ENCODE measurements at places on chromosomes 11 and 22.

DNA sequence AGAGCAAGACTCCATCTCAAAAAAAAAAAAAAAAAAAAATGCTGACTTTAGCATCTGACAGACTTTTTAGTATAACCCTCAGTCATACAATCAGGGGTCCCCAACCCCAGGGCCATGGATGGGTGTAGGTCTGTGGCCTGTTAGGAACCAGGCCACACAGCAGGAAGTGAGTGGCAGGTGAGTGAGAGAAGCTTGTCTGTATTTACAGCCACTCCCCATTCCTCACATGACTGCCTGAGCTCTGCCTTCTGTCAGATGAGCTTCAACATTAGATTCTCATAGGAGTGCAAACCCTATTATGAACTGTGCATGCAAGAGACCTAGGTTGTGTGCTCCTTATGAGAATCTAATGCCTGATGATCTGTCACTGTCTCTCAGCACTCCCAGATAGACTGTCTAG is 3.3 kb downstream of the FAM227A start:
- no peak for DNase-seq

DNA sequence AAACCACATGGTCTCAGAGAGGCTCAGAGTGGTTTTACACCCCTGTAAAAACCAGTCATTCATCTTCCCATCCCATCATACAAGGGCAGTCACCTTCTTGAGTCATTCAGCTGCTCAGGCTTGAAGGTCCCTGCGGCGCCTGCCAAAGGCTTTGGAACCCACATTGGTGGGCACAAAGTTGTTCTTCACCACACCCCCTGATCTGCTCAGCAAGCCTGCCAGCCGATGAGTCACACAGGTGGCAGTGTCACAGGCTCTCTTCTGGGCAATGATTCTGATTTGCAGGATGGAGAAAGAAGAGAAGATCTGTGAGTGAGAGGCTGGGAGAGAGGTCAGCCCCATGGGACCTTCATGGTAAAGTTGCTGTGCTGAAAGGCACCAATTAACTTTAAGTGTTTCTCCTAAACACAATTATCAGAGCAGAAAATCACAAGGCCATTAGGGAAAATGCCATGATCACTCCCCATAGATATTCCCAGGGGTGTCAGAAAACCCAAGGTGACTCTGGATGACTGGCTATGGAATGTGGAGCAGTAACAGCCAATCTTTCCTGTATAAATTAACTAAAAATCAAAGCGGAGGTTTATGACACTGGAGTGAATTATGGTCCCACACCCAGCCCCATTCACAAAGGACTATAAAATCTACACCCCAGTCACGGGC is 4.4 kb downstream of the CALCA start:
- no peak for DNase-seq

GRCh38 chr11:69670158-69670845 is 4.9 kb downstream of the LTO1 start:
- DNase-seq = peak; percentile 6

GRCh38 chr11:45925550-45925949 is 3.1 kb downstream of the LARGE2 start:
- DNase-seq = no peak

- no peak for DNase-seq
Measured at GRCh38 chr11:58513747-58514367, 6.0 kb upstream of the OR5B21 start.

- no peak for DNase-seq
Measured at GRCh38 chr11:132008872-132009271, 638.5 kb downstream of the NTM start.

GRCh38 chr11:32819187-32819586 is 10.5 kb upstream of the PRRG4 start:
- DNase-seq = no peak
